Effector CD4-positive, alpha-beta T cell (primary cell): ENCODE measurements at places on chromosomes 1 and 21.

DNA sequence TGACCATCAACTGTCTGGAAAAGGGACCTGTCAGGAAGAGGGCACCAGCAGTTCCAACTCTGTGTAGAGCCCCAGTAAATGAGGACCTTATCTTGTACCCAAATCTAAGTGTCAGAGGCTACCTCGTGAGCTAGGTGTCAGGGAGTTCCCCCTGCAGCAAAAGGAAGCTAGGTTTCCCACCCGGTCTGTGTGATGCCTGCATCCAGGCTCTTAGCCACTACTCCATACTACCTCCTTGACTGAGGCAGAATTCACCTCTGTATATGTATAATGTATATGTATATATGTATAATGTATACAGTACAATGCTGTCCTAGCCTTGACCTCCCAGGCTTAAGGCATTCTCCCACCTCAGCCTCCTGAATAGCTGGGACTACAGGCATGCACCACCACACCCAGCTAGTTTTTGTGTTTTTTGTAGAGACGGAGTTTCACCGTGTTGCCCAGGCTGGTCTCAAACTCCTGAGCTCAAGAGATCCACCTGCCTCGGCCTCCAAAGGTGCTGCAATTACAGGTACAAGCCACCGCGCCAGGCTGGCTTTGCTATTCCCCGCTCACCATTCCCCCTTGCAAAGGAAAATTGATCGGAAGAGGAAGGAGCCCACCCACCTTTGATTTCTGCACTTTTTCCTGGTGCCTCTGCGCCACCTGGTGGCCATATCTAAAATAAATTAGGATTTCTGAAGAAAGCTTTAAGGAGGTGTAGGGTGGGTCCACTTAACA is 15.7 kb upstream of the LUZP1 start:
- peak; percentile 35 for DNase-seq

DNA sequence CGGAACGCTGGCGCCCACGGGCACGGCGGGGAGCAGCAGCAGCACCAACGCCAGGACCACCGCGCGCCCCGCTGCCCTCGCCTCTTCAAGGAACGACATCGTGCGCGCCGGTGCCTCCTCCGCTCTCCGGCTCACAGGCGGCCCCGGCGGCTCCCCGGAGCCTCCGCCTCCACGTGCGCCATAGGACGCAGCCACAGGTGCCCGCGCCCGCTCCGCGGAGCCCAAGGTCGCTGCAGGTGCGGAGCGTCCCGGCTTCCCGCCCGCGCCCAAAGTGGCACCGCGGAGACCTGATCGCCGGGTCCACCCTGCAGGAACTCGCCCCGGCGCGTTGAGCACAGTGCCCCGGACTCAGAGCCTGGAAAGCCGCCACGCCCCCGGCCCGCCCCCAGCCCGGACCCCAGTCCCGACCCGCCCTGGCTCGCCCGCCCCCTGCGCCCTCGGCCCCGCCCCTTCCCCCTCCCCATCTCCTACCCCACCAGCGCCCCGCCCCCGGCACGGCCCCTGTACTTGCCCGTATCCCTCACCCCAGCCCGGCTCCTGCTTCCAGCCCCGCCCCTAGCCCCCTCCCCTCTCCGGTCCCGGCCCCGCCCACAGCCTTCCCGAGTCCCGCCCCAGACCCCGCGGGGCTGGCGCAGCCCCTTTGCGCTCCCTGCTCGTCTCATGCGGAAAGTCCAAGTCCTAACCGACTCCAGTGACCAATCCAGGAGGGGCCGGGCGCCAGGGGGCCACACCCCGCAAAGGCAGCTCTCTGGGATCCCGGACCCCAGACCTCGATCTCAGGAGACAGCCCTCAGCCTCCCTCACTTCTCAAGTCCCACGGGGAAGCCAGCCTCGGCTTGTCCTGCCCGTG is at the start of gene MEGF6:
MEGF6 (minus strand) TSS at position 339 of the 850 bp plus-strand sequence; CDS start at position 99, 240 bp downstream.
- DNase-seq: peak; percentile 48

GRCh38 chr1:81325397-81325796 is 475.3 kb upstream of the ADGRL2 start:
- no peak for DNase-seq

- DNase-seq: no peak
These were observed 17.9 kb downstream of the VWA5B1 start for GRCh38 chr1:20308569-20308968.

DNA sequence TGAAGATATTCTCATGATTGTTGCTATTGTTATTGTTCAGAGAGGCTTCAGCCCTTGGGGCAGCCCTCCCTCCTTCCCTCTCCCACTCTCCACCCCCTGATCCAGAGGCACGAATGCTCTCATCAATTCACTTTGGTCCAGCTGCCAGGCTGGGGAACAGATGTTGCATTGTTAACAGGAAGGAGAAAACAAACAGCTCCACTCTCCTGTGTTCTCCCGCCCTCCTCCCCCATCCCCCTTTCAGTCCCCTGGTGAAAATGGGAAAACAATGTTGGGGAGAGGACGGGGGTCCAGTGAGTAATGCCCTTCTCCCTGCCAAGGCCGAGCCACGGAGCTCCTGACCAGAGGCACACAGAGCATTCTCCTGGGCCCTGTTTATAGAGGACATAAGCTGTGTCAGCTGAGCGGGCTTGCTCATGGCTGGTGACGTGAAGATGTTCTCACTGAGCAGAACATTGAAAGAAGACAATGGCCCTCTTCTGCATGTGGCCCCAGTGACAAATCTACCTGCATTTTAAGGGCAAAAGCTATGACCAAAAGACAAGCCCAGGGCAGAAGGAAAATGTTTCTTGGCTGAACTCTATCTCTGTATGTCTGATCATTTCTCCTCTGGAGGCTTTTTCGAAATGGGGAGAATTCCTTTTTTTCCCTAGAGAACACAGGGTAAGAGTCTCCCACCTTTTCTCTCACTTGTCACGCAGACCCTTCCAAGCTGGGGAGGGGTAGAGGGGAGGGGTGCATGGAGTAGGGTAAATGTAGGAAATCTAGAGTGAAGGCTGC is 111.7 kb downstream of the GLUL start:
- DNase-seq: no peak

- DNase-seq: no peak
These were observed 79.0 kb downstream of the MRPL37 start for GRCh38 chr1:54278941-54279422.

DNA sequence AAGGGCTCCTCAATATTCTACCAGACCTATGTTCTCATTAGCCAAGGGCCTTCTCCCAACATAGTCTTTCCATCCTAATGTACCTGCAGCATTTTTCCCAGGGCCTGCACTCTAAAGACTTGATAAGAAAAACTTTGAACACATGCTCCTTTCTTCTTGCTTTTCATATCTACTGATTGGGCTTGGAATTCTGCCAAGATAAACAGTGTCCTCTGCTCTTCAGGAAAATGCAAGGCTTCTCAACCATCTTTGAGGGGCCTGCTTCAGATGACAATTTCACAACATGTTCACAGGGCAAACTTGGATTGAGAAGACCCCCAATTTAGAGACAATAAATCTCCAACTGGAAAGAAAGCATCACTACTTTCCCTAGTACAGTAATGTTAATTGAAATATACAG is 25.8 kb upstream of the PPT1 start:
- no peak for DNase-seq

GRCh38 chr1:171081314-171081753 is 9.4 kb upstream of the FMO3 start:
- no peak for DNase-seq

DNA sequence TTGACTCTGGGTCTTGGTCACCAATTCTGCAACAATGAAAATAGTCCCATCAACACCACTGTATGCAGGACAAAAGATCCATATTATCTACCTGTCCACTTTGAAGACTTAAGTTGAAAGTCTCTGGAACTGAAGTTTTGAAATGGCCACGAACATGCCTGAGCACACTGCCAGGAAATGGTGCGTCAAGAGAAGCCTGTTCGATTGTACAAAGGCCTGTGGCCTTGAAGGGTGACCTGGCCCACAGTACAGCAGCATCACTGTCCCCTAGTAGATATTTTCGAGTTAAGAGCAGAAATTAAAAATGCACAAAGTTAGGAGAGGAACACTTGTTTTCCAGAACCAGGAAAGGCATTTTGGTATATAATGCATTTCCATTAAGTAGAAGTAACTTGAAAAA is 78.5 kb downstream of the BACH1 start:
- DNase-seq: no peak

GRCh38 chr1:183365676-183366075 is 52.5 kb downstream of the NMNAT2 start:
- DNase-seq: no peak

GRCh38 chr1:190273161-190273560 is 204.5 kb downstream of the BRINP3 start:
- DNase-seq: no peak

- no peak for DNase-seq
These were observed 68.1 kb upstream of the STUM start for GRCh38 chr1:226480461-226480860.

DNA sequence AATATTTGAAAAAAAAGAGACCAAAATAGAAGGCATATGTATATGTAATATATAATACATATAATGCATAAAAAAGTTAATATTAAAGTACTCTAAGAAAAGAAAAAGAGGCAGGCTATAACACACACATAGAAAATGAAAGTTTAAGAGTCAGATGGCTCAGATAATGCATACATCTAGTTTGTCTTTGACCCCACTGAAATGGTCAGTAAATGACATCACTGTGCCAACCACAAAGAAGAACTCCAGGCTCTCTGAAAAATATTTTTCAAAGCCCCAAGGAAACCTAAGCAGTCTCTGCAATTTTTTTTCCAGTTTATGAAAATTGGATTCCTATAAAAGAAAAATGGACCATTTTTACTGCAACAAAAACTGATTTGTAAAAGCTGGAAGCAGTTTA is 55.4 kb upstream of the SCYL3 start:
- DNase-seq: no peak

- no peak for DNase-seq
These were observed 27.1 kb downstream of the CDC7 start for GRCh38 chr1:91527781-91528180.

DNA sequence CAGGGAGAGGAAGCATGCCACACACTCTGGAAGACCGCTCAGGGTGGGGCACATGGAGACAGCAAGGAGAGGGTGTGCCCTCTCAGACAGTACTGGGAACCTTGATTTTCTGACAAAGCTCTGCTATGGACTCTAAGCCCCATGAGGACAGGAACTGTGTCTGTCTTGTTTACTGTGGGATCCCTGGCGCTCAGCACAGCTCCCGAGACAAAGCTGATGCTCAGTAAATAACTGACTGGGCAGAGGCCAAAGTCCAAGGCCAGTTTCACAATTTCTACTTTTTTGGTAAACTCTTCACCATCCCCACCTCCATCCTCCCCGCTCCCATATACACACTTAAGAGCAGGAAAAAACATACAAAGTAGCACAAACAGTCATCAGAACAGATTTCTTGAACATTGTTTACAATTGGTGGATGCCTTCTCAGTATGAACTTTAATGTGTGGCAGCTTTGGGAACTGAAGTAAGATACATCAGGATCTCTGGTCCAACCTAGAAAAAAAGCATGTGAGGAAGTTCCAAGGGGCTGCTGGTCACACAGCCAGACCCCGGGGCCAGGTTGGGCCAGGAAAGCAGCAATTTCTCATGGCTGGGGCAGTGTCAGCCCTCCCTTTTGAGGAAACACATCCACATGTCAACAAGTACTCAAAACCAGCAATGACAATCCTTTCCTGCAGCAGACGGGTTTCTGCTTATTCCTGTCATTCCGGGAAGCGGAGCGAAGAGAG is 5.6 kb upstream of the AHCYL1 start:
- DNase-seq: no peak

DNA sequence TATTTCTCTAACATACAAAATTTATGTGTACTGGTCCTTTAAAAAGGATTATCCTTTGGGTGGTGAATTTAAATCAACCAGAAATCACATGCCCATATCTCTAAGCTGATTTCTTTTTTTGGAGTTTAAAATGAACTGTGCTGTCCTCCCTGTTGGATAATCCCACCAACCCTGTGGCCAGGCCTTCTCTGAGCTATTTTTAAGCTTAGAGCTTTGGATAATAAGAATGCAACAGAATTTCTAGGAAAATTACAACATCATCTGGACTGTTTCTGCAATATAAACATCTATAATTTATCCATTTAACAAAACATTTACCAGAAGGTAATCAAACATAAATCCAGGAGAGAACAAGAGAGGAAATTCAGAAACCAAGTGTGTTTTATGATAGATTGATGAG is 88.3 kb downstream of the LRRC40 start:
- no peak for DNase-seq

DNA sequence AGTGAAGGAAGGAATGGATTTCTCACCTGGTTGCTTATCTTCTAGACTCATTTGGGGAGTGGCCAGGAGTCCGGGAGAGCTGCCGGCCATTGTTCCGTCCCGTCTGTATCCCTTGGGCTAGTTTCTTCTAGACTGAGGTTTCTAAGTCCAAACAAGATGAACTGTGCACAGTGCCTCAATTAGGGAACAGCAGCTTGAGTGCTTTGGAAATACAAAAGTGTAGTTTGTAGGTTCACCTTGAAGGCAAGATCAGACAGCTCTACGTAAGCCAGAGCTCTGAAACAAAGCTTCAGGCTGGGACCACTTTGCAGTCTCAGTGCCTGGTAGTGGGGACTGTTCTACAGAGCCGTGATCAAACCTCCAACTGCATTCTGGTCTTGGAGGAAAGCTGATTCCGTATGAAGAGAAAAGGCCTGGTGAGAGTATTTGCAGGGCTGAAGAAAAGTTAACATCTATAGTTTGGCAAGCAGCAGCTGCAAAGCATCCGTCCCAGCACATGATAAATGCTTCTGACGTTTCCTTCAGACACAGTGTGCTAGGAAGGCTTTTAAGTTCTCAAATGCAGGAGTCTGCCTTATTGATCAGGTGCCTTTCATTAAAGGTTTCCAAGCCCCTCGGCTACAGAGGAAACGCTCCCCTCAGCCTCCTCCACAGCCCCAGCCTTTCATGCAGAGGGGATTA is 432.8 kb downstream of the KIF26B start:
- DNase-seq: no peak

DNA sequence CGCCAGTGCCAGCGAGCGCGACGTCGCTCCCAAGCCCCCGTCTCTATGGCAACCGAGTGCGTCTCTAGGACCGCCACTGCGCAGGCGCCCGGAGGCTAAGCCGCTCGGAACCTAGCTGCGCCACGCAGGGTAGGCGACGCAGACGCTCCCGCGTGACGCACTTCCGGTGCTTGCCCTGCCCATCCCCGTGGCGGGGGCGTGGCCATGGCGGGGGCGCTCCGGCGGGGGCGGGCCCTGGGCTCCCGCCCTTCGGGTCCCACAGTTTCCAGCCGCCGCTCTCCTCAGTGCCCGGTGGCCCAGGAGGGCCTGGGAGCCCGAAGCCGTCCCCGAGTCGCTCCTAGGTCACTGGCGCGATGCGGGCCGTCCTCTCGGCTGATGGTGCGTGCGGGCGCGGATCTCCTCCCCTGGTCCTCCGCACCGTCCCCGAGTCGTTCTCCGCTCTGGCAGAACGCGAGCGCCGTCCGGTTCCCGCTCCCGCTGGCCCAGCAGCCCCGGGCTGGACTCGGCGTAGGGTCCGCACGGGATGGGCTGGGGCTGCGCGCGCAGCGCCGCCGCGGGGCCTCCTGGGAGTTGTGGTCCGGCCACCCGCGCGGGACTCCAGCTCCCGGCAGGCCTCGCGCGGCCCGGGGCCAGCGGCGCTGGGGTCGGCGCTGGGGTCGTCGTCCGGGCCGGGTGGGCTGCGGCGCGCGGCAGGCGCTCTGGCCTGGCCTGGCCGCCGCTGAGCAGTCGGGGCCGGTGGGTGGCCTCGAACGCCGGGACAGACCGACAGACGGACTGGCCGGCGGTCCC is at the start of gene MIB2:
MIB2 (plus strand) TSS at position 245 of the 789 bp plus-strand sequence. CDS start 7,953 bp downstream, outside the sequence.
- peak; percentile 98 for DNase-seq
